ENCODE measurements at places on chromosomes 2 and 18. TPM values are rescaled to one million over a fixed set of nuclear protein-coding genes. Genes with fewer than 3 reads are reported as not detected.

DNA sequence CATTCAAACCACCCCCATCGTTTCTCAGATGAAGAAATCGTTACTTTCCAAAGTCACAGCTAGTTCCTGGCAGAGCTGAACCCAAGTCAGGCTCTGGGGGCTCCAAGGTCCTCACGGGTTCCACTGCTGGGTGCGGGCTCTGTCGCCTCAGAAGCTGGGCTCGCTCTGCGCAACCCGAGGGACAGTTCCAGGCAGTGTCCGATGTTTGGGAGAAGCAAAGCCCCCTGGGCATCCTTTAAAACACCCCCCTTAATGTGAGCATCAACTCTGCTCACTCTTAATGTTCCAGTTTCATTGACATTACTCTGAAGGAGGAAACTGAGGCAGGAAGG, 796 bp downstream of the AOX1 start:
- DNase-seq: no peak

GRCh38 chr2:170218456-170218855, 40.5 kb downstream of the MYO3B start:
- peak; percentile 63 for DNase-seq

DNA sequence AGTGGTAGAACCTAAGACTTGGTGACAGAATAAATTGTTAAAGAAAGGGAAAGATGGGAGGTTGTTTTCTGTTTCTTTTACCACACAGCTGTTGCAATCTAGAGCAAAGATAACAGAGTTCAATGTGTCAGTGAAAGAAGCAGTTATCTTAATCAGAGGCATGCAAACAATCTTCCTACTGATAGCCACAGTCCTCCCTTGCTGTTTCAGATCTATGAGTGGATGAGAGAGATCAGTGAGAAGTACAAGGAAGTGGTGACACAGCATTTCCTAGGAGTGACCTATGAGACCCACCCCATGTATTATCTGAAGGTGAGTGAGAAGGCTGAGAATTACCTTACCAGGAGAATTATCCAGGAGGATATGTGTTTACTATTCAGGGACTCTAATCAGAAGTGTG, 15.9 kb downstream of the CPO start:
- DNase-seq: no peak

RIT2 gene
- total RNA-seq: not detected

DNA sequence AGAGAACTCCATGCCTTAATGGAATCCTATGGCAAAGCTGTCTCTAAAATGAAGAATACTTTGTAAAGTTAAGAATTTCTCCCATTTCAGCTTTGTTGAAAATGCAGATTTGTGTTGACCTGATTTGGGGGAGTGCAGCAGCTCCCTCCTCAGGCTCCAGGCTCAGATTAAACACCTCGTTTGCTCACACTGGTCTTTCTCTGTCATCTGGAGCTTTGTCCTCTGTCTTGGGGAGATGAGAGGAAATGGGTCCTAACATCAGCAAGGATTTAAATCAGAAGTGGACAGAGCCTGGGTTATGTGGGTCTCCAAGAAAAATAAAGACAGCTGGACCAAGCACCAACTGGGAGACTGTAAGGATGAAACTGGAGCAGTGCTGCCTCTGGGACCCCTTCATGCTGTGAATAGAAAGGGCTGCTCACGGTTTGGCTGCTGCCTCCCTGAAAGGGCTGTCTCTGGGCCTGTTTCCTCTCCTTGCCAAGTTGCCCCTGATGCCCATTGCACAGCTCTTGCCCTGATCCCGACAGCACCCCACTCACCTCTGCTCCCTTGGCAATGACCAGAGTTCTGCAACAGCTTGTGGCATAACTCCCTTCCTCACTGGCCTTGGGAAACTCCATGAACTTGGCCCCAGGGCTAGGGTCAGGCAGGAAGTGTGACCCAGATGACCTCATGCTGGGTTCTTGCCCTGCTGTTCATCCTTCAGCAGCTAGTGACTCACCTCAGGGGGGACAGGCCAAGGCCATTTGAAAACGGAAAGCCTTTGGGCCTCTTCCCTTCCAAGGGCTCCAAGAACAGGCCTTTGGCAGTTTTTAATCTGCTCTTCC, 197.2 kb downstream of the CYP26B1 start:
- DNase-seq: no peak

DNA sequence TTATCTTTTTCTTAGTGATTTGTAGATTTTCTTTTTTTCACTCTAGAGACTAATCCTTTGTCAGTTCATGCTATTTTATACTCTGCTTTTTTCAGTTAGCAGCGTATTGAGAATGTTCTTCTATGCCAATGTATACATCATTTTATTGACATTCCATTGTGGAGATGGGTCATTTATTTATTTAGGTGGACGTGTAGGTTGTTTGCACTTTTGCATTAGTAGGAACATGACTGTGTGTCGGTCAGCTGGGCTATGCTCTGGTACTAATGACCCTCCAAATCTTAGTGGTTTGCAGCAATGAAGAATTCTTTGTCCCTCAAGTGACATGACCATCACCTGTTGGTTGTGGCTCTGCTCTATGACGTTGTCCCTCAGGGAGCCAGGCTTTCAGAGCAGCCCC, 33.6 kb downstream of the HPCAL1 start:
- no peak for DNase-seq

DNA sequence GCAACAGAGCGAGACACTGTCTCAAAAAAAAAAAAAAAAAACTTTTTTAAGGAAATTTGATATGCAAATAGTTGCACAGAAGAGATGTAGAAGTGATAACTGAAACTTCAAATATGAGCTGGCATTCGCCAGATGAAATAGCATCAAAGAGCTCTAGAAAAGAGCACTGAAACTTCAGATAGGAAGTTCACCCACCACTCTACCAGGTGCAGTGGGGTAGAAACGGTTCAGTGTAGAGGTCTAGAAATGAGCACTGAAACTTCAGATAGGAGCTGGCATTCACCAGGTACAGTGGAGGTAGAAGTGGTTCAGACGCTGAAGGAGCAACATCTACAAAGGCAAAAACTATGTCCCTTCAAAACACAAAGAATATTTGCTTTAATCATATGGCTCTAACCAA, 9.0 kb upstream of the ONECUT2 start:
- DNase-seq: no peak

LIPG gene
- 12.5 TPM for total RNA-seq

DNA sequence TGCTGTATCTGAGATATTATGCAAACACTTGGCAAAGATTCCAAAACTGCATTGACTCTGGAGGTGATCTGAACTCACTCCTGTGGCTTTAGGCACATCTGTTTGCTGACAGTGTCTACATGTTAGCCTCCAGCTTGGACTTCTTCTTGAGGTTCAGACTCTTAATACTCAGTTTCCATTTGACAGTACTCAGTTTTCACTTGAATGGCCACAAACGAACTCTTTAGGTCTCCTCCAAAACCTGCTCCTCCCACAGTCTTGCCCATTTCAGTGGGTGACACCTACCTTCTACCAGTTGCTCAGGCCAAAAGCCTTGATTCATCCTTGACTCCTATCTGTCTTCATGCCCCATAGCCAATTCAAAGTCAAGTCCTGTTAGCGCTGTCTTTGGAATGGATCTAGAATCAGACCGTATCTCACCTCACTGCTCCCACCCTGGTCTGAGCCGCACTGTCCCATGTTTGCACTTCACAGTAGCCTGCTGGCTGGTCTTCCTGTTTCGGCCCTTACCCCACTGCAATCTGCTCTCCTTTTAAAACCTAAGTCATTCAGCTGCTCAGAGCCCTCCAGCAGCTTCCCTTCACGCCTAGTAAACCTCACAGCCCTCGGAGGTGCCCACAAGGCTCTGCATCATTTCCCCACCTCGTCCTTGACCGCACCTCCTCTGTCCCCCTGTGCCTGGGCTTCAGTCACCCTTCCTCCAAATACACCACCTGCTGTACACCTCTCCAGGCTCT, 10.5 kb downstream of the ATG16L1 start:
- DNase-seq: no peak

DNAH6 gene
- total RNA-seq: 16.9 TPM

RAB6D gene
- total RNA-seq: not detected

All from lung (tissue), 17 donors.